Progenitor cell of endocrine pancreas (in vitro differentiated cells): ENCODE measurements at places on chromosomes 4 and X.

GRCh38 chrX:19968276-19968675 lies 22.6 kb downstream of the BCLAF3 start:
- no peak for DNase-seq

DNA sequence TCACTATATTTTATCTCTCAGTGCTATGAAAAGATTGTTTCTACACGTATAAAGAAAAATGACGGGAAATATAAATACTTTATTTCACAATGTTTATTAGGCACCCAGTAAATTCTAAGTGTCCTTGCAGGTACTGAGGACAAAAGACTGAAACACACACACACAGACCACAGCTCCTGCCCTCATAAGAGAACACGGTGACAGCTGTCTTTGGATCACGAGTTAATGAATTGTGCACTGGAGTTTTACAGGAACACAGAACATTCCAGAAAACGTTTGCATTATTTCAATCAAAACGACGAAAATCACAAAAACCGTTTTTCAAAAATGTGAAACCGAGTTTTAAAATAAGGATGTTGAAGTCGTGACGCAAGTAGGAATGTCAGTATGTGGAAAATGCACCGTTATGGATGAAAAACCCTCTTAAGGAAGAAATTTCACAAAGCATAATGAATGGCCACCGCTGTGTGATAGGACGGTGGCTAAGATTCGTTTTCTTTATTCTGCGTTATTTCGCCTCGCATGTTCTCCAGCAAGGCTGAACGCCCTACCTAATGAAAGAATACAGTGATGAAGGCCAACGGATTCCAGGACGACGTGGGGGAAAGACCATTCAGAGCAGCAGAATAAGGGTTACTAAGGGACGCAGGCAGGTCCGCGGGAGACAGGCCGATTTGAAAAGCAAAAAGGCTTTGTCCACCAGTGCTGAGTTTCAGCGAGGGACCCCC lies 24.2 kb downstream of the FAM156A start:
- DNase-seq, result no peak

DNA sequence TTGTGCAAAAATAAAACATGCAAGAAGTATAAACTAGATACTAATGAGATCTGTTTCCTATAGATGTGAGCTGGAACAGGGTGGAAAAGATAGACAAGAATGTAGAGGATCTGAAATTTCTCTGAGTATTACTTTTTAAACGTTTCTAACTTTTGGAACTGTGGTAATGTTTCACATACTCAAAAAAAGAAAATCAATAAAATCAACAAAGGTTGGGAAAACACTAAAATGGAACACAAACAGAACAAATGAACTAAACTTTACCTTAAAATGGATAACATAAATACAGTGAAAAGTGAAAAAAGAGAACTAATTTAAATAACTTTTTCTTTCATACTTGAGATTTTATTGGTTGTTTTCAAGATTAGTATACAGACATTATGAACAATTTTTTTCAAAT lies 32.0 kb upstream of the MBNL3 start:
- DNase-seq, result no peak

- DNase-seq, result no peak
These were observed 32.9 kb downstream of the LAMTOR3 start for GRCh38 chr4:99861120-99861905.

GRCh38 chr4:75547647-75548387 lies 8.0 kb upstream of the ODAPH start:
- DNase-seq, result no peak

- no peak for DNase-seq
These were observed 1272.7 kb downstream of the C4orf33 start for GRCh38 chr4:130368668-130369067.

DNA sequence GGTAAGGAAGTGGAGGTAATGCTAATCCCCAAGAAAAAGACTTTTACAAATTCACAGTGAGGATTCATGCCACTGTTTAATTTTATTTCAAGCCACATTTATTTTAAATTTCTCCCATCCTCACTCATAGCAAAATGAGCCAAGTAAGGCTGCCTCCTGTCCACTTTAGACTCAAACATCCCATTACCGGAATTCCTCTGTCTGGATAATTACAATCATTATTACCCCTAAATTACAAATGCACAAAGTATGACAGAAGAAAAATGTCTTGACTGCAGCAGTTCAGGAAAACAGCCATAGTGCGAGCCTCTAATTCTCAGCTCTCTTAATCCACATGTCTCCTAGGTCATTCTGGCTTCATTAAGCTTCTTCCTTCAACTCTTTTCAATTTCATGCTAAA lies 57.0 kb downstream of the MAPK10 start:
- no peak for DNase-seq

DNA sequence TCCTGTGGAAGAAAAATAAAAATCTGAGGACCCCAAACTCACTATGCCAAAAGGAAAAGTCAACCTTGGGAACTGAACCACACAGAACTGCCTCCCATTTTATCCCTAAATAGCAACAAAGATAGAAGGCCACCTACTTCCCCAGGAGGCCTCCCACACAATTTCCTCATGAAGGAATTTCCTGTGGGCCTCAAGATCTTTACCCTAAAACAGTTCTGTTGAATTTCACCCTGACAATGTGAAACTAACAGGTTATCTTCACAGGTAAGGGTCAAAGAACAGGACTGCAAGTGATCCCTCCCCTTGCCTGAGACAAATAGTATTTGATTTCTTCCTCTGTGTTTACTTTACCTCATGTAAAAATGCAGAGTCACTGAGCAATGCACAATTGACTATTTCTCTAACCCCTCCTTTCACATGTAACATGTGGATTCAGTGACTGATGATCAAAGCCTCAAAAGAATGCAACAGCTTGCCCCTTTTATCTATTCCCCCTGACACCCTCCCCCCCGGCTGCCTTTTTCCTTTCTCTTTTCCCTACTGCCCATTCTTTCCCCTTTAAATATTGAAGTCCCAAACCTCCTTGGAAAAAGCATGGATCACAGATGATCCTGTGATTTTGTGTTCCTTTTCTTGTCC lies 33.3 kb downstream of the MEPE start:
- no peak for DNase-seq

DNA sequence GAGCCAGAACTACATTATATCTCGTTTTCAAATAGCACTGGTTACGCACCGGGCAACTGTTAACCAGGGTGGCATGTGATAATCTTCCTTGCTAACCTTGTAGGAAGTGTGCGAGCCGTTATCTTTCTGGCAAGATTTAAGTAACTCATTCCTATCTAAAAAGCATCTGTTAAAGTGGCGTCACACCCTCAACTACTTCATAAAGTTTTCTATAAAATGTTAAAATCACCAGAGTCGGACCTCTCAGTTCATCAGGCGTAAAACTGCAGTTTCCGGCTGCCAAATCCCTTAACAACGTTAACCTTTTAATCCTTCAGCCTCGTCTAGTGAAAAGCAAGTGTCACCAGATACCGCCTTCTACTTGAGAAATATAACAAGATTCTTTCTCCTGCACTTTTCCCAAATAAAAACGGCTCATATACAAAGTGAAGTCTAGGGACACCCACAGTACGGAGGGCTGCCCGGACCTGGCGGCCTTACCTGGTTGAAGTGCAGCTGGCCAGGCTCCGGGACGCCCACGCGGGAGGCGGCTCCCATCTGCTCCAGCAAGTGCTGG lies 1.2 kb downstream of the SLC39A8 start:
- DNase-seq, result no peak

GRCh38 chr4:187183826-187184225 lies 460.2 kb upstream of the FAT1 start:
- no peak for DNase-seq

- no peak for DNase-seq
These were observed 579.7 kb downstream of the SPRY1 start for GRCh38 chr4:123976285-123976684.

- DNase-seq, result no peak
These were observed 11.9 kb upstream of the ADD1 start for GRCh38 chr4:2831611-2832308.

DNA sequence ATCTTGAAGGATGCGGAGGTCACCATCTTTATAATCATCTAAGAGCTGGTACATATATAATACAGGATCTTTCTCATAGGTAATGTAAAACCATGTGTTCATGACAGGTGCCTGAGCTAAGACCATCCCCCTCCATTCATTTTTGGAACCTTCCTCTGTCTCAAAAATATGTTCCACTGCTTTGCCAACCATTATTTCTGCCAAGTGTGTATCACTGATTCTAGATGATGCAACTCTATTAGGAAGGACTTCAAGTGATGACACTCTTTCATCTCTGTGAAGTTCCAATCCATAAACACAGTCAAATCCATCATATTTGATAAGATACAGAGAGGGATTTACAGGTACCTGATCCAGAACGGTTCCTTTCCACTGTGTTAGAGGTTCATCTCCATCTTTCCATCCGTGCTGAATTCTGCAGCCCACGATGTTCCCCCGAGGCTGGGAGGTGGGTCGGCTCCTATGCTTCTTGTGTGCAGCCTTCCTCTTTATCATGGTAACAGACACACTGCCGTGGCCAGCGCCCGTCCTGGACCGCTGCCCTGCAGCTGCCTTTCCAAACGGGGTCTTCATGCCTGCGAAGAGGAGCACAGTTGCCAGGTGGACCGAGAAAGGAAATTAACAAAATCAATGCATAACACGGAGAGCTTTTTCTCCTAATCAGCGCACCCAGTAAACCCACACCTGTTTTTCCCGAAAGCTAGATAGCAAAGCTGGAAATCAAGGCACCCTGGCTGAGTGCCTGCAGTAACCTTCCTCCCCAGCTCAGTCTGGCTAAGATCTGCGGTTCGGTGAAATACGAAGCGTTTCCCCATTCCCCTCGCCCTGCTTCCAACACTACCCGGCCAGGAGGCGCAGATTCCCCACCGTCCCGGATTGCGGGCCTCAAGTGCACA lies 718 bp downstream of the SPIN3 start:
- no peak for DNase-seq

GRCh38 chr4:16075061-16075460 lies 8.8 kb downstream of the PROM1 start:
- DNase-seq, result no peak
